AG08395 (cell line): ENCODE measurements at places on chromosomes 3 and 15.

DNA sequence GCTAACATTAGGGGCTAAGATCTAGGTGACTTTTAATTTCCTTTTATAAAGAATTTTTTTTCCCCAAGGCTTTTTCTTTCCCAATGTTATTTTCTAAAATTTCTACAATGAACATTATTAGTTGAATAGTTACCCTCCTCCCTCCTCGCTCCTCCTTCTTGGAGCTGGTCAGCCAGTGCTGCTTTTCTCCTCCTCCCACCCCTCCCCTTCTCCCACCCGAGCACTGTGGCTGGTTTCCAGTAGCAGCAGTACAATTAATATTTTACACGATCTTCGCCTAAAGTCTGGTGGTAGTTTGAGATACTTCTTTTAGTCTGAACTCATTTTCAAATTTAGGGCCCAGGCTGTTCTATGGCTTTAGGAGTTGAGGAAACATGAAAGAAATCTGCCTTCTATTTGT is 41.6 kb downstream of the EEFSEC start:
- no peak for DNase-seq

- DNase-seq: peak; percentile 30
Observed at GRCh38 chr3:187112934-187113793, 26.1 kb downstream of the RPL39L start.

- no peak for DNase-seq
Observed at GRCh38 chr3:194267744-194268653, 83.1 kb downstream of the CPN2 start.

DNA sequence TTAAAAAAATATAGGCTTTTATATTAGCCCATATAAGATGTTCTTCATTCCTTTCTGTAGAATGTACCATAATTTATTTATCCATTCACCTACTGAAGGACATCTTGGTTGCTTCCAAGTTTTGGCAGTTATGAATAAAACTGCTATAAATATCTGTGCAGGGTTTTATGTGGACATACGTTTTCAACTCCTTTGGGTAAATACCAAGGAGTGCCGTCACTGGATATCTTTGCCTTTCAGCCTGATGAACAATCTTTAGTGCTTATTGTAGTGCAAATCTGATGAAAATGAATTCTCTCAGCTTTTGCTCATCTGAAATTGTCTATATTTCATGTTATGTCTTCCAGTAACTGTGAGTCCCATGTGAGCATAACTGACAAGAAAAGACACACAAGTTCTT is 26.6 kb upstream of the BLM start:
- DNase-seq: no peak

GRCh38 chr3:103077910-103078309 is 643.1 kb downstream of the ZPLD1 start:
- no peak for DNase-seq

GRCh38 chr3:119497820-119498185 is 544 bp upstream of the TIMMDC1 start:
- DNase-seq: peak; percentile 3

DNA sequence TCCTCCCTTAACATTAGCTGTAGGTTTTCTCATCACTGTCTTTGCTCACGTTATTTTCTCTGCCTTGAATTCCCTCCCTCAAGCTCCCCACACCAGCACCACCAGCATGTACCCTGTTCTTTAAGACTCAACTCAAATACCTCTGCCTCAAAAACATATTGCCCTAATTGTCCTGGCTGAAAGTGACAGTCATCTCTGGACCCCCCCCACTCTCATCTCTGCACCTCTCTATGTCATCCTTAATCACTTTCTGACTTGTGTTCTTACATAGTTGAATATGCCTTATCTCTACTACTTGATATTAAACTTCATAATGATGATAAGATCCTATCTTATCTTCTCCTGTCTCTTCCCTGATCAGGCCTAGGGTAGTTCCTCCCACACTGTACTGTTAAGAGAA is 345.2 kb upstream of the TPRG1 start:
- DNase-seq: no peak

GRCh38 chr15:59558851-59559250 is 52.7 kb upstream of the GCNT3 start:
- DNase-seq: no peak

GRCh38 chr3:124780356-124780755 is 50.1 kb downstream of the UMPS start:
- DNase-seq: peak; percentile 91

DNA sequence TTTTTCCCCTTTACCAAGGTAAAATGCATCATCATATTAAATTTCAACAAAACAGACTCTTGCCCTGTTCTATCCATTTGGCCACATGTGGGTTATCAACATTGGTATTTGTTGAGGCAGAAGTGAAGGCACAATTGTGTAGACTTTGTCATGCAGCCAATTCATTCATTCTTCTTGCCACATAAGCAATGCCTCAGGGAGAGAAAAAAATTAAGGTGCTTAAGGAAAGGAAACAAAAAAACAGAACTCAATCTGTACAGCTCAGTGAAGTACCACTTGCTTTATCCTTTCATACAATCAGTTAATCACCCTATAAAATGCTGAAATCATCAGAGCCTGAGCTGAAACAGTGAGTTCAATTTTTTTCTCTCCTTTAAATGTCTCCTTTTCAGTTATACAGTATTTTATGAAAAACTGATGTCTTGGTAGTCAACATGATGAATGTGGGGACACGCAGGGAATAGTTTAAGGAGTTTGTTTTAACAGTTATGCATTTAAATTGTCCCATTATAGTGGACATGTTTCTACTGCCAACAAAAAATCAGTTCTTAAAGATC is 588.9 kb downstream of the MFSD1 start:
- DNase-seq: no peak

DNA sequence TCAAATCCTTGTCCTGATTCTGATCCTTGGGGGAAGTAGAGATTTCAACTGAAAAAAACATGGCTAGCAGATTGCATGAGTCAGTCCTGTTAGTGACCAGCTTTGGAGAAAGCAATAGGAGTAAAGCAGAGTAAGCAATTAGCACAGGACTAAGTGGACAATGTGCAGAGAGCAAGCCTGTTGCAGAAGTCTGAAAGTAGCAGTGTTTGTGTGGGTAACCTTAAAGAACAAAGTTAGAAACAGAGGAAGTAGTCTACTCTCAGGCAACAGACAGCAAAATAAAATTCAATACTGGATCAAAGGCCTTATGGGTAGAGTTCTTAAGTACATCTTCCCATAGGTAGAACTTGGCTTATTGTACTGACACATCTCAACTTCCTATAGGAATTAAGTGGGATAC is 916.8 kb downstream of the CADM2 start:
- no peak for DNase-seq

DNA sequence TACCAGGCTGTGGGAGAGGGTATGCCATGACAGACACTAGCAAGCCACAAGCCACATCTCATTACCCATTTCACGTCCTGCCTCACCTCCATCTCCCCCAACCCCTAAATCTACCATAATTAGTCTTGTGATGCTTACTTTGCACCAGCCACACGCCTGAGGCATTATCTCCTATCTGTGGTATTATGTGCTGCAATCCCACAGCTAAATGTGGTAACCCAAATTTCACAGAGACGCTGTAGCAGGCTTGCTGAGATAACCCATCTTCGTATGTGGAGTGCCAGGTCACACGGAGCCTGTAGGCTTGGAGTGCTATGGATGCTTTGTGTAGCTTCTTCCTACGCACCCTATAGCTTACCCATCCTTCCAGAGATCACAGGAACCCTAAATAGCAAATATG is 256.7 kb upstream of the KCNH8 start:
- DNase-seq: no peak

- DNase-seq: peak; percentile 68
Observed at GRCh38 chr3:179526989-179527391, 35.7 kb upstream of the ACTL6A start.

DNA sequence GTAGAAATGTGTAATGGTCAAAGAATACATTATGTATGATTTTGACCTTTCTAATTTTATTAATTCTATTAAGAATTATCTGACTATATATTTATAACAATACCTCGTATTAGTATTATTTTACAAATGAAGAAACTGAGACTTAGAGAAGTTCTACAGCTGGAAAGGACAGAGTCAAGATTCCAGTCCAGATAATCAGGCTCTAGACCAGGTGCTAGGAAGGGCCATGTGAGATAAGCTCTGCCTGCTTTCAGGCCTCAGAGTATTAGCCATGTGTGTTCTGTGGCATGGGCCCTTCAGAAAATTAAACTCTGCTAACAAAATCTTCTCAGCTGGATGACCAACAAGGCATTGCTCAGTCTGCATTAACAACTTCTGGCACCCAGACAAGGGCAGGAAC is 87.5 kb downstream of the CD200R1L start:
- DNase-seq: no peak
